ENCODE measurements at places on chromosomes 7 and 10. TPM values are rescaled to one million over a fixed set of nuclear protein-coding genes. Genes with fewer than 3 reads are reported as not detected.

- DNase-seq = no peak
These were observed 223.6 kb downstream of the MDFIC start for GRCh38 chr7:115145512-115145911.

- DNase-seq = no peak
These were observed 538.7 kb downstream of the REEP3 start for GRCh38 chr10:64059884-64060283.

DNA sequence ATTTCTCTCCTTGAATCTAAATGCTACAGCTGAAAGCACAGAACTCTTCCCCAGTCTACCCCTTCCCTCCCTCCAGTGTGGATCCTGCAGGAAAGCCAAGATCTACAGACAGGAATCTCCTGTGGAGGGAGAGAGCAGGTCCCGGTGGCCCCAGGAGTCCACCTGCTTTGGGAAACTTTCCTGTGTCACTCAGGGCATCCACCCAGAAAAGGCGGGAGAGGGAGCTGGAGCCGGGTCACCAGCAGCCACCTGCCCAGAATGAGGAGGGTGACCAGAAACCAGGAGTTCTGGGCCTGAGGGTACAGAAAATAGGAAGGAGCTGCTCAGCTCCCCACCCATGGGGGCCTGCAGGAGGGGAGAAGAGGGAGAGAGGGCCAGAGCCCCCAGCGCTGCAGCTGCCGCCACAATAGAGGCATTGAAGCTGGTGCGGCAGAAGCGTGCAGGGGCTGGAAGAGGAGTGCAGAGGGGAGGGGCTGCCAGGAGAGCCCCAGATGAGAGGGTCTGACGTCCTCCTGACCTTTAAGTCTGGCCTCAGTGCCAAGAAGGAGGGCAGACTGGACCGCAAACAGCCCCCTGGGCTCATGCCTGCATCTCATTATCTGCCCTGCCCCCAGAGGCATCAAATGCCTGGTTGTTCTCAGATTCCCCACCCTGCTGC is 56.3 kb upstream of the TMEM72 start:
- DNase-seq = no peak

DNA sequence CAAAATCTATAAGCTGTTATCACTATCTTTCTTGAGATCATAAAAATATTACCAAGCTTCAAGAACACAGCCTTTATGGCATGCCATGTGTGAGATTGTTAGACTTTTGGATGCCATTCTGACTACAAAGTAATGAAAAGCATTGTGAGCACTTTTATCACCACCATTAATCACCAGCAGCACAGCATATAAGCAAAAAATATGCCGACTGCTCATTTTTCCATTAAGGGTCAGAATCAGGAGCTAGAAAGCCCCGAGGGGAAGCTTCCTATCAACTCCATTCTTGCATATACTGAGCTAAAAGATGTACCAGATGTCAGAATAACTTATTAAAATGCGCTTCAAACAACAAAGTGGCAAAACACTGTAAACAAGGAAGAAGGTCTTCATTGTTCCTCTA is 114.3 kb downstream of the LMBR1 start:
- no peak for DNase-seq

DNA sequence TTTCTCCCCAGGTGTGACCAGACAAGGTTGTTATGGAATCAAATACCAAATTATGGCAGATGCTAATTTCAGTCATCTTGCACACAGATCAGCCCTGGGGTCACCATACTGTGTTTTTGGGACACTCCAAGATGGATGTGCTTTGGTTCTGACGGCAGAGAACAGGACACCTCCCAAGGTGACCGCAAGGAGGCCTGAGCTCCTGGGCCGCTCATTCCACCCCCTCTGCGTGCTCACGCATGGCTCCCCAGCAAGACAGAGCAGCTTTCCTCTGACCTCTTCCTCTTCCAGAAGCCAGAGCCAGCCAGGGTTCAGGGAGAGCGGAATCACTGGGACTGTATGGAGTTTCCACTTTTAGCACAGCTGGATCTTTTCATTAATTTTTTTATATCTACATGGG is 402.8 kb downstream of the DNAJB6 start:
- DNase-seq = no peak

DNA sequence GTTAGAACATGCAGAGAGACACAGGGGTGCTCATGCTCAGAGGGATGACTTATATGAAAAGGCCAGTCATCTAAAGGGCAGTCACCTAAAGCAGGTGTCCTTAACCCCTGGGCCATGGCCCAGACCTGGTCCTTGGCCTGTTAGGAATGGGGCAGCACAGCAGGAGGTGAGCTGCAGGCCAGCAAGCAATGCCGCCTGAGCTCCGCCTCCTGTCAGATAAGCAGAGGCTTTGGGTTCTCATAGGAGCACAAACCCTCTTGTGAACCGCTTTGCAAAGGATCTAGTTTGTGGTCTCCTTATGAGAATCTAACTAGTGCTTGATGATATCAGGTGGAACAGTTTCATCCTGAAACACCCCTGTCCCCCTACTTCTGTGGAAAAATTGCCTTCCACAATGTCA is 14.5 kb downstream of the ANKRD7 start:
- DNase-seq = no peak

GRCh38 chr7:49497471-49497870 is 276.0 kb upstream of the VWC2 start:
- no peak for DNase-seq

Gene SH2D4B
- total RNA-seq = 0.55 TPM

Gene INA
- 4.3 TPM for total RNA-seq
